Stimulated activated CD8-positive, alpha-beta memory T cell treated with anti-CD3 and anti-CD28 coated beads, Interleukin-7, amount 100 ng/mL, for 4 hours (primary cell): ENCODE measurements at places on chromosomes 2 and 18.

DNA sequence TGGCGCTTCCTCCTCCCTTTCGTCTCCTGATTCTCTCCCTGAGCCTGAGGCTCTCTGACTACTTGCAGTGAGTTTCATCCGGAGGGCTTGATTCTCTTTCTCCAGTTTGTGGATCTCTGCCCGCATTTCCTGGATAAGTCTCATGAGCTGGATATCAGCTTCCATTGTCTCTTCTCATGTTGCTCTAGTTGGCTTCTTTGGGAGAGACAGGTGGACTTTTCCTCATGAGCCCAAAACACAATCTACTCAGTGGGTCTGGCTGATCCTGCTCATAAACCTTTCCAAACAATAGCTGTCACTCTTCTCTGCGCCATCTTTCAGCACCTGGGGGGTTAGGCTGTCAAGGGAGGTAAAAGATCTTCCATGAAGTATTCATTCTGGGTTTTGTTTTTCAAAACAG, at the start of gene CCDC195:
TSS of gene CCDC195 (minus strand) at position 165 of the 400 bp plus-strand sequence. CDS start at position 165, 0 bp downstream.
- DNase-seq: no peak

DNA sequence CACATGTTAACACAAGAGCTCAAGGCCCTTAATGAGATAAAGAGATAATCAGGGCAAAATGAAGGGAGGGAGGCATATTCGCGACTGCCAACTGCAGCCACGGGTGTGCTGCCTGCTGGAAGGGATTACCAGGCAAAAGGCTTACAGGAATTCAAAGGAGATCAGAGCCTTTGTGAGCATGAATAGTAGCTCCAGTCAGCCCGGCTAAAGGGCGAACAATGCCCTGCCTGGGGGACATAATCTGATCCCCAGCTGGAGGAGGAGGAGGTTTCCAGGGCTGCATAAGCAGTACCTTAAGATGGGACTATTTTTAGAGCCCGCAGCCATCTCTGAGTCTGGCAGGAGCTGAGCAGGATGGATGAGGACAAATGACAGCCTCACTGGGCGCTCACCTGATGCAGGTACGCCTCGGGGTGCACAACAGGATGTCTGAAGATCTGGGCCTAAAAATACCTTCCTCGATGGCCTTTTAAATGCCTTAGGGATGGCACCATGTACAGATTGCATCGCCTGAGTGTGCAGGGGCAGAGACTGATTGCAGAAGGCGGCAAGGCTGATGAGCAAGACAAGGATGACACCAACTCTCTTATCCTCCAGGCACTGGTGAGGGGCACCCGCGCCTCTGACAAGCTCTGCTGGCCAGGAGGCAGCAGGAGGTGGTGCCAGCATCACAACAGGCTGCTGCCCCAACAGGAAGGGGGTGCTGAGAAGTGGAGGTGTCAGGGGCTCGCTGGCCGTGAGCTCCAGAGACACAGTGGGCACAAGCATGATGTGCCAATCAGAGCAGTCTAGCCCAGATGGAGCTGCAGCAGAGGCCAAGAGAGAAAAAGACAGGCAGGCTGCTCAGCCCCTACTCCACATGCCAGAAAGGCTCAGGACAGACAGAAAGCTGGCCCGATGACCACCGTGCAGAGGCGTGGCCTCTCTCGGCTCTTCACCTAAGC, 111.4 kb downstream of the EIPR1 start:
- DNase-seq: no peak

DNA sequence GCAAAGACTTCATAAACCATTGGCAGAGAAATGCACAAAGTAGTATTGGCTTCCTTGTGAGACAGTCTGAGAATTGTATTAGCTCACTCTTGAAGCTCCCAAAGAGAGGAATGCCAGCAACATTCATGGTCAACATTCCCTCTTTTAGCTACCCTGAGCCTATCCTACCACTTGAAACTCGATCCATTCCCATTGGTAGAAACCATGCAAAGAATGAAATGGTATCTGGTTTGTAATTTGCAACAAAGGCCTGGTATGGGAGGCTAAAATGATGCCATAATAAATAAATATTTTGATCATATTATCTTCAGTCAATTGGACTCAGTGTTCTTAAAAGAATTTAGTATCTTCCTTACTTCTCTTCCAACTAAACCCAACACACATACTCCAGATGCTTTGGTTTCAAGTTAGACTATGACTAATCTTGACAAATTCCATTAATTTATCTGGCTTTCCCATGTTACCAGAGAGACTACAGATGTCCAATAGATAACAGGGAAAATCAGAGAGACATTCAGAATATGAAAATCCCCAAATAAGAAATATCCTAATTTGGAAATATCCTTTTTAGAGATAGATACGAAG, 102.9 kb downstream of the DHRS9 start:
- no peak for DNase-seq

DNA sequence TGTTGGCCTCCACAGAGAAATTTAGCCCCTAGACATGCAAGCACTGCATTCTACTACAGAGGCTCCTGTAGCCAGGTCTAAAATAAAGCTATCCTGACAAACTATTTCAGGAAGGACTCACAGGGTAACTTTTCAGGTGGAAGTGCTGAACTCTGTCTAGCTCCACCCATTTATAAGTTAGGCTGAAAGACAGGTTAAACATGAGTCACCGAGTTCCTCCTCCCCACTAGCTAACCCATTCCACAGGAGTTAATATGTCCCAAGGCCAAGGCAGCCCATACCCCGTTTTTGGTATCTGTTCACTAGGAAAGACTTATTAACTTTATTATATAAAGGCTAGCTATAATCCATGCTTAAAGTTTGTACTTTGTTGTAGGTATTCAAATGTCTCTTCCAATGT, 3.5 kb downstream of the CWC22 start:
- DNase-seq: no peak

- DNase-seq: no peak
These were observed 105.5 kb upstream of the HDAC4 start for GRCh38 chr2:239506101-239506857.

DNA sequence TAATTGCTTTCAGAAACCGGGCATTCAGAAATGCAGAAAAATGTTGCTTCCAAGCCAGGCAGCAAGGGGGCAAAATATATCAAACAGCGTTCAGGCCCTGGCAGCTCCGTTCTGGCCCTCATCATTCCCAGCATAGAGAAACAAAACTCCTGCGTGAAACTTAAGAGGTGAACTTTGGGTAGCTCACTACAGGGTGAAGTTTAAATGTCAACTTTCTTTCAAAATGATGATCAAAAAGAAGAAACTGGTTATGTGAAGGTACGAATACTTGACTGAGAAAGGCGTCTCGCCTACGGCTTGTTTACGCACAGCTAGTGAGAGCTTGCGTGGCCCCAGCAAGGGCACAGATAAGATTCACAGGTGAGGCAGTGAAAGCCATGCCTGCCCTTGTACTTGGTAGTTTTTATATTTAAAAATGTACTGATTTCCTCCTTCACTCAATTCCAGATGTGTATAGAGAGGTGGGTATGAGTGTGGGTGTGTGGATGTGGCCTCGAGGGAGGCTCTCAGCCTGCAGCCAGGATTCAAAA, 127.5 kb downstream of the NFATC1 start:
- peak; percentile 50 for DNase-seq

- no peak for DNase-seq
These were observed 21.7 kb downstream of the RBMS1 start for GRCh38 chr2:160471950-160472349.

- DNase-seq: no peak
These were observed 88.0 kb upstream of the RTN4 start for GRCh38 chr2:55138014-55138881.

GRCh38 chr2:12399240-12399639, 317.5 kb upstream of the TRIB2 start:
- no peak for DNase-seq

DNA sequence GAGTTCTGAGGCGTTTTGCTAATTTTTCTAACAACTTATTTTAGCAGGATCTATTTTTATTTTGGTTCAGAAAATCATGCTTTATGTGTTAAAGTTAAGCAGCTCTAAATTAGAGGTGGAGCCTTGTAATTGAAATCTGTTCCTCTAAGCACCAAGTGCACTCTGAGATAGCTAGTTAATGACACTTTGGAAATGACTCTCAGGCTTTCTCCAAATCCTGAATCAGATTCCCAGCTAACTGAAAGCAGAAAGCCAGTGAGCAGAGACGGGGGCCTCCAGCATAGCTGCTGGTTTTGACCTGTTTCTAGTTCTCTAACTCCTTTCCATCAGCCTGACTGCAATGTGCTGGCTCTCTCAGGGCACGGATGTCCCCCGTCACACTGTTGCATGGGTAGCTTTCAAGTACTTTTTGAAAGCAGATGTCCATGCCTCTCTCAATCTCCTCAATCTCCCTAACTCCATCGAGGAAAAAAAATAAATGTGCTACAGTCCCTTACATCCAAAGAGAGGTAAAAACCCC, 326.5 kb downstream of the SATB2 start:
- no peak for DNase-seq

GRCh38 chr2:64274399-64275173, 130.4 kb upstream of the PELI1 start:
- no peak for DNase-seq

DNA sequence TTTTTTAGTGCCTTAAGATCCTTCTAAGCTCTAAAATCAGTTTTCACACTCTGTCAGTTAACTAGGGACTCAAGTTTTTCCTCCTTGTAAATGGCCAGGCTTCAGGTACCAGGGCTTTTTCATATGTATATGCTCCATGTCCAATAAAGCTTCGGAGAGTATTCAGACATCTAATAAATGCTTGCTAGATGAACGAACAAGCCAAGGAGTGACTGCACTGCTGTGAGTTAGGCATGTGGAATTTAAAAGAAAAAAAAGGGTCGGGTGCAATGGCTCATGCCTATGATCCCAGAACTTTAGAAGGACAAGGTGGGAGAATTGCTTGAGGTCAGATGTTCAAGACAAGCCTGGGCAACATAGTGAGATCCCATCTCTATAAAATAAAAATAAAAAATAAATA, 81.9 kb downstream of the CDH2 start:
- DNase-seq: no peak

GRCh38 chr2:68341583-68341982, 21.8 kb upstream of the CNRIP1 start:
- DNase-seq: no peak

DNA sequence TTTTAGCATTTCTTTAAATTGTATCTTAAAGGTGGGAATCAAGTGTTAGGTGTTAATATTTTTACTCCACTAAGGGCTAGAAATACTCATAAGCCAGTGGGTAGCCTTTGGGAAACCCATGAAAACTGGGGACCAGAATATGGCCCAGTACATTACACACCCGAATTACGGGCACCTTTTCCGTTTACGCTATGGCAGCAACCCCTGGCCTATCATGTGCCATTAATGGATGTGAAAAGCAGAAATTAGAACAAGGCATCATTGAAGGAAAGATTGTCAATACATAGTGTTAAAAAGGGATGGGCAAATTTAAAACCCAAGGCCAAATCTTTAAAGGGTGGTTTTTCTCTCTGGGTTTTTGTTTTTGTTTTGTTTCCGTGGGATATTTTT, 781 bp downstream of the FARP2 start:
- no peak for DNase-seq

DNA sequence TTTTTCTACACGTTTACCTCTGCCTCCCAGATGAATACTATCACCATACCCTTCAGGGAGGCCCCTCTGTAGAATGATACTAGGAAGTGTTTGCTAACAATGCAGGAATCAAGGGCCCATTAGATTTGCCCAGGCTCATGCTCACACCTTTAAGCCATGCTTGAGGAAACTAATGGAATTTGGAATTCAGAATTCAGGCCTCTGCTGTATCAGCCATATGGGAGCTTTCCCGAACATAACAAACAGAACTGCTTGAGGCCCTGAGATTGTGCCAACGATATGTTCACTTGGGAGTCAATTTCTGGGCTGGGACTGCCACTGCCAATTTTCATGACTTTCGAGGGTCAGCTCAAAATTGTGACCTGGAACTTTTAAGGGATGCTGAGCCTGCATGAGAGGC, 282.5 kb downstream of the CLIP4 start:
- DNase-seq: no peak

GRCh38 chr2:229282758-229283546, 11.9 kb upstream of the PID1 start:
- no peak for DNase-seq

- no peak for DNase-seq
These were observed 18.1 kb upstream of the LCLAT1 start for GRCh38 chr2:30428827-30429461.

DNA sequence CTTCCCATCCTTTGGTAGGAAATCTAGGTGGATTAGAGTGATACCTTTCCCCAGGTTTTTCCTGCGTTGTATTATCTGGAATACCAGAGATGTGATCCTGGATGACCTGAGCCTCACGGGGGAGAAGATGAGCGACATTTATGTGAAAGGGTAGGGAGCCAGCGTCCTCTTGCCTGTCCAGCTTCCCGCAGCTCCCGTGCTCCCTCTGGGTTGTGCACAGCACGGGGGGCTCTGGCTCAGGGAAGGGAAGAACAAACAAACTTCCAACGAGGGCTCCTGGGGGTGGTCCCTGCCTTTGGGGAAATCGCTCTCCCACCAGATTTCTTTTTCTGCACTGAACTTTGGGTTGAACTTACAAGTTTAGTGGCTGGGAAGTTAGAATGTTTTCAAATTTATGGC, 215.7 kb downstream of the DYSF start:
- no peak for DNase-seq

- no peak for DNase-seq
These were observed 106.1 kb downstream of the ETAA1 start for GRCh38 chr2:67503066-67503795.

GRCh38 chr2:240886678-240887609, 9.0 kb downstream of the MAB21L4 start:
- no peak for DNase-seq

GRCh38 chr2:96881349-96882195, 11.7 kb upstream of the SEMA4C start:
- DNase-seq: no peak

DNA sequence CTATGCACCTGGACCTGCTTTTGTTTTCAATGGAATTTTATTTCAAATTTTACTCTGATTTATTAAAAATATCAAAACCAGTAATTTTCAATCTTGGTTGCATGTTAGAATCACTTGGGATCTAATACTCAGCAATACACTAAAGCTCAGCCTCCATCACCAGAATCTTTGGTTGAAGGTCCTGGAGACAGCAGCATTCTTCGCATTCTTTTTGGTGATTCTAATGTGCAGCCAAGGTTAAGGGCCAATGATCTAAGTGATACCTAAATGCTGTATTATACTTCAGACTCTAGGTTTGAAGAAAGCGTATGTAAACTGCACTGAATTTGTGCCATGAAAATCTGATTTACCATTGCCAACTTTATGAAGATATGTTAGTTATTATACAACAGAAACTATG, 493.1 kb downstream of the XIRP2 start:
- no peak for DNase-seq

- no peak for DNase-seq
These were observed 49.2 kb upstream of the TCF4 start for GRCh38 chr18:55637204-55637603.

DNA sequence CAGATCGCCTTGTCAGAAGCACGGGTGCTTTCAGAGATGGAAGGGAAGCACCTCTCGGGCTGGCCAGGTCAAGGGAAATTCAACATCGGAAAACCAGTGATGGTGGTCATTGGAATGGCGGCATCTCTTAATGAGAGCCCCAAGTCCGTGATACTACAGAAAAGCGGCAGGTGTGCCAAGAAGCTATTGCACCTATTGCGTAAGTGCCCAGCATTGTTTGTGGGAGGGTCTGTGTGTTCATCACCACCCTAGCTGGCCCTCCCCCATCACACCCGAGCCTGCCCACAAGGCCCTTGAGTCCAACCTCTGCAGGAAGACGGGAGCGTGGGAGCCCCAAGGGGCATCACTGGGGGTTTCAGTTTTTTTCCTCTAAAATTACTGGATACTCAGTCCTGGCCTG, 100.7 kb downstream of the DGKD start:
- no peak for DNase-seq
